Activated CD4-positive, alpha-beta memory T cell treated with anti-CD3 and anti-CD28 coated beads for 36 hours (primary cell): ENCODE measurements at places on chromosomes 7 and 10. TPM values are rescaled to one million over a fixed set of nuclear protein-coding genes. Genes with fewer than 3 reads are reported as not detected.

Gene SSC4D
- total RNA-seq = 0.81 TPM

Gene SFXN2
- total RNA-seq = 14.7 TPM

Gene MBL2
- total RNA-seq = not detected

Gene UPK3BL1
- 9.0 TPM for total RNA-seq

Gene VAX1
- not detected for total RNA-seq

Gene PRSS37
- total RNA-seq = not detected

Gene CDH23
- total RNA-seq = 2.6 TPM

Gene IFIT3
- 14.7 TPM for total RNA-seq

GRCh38 chr10:10938676-10939075 is 79.0 kb upstream of the CELF2 start:
- no peaks in the 10 kb centered on the region for H3K4me1 ChIP-seq
- DNase-seq = no peak

GRCh38 chr10:70560511-70560941 is 42.0 kb downstream of the PRF1 start:
- H3K4me1 ChIP-seq = peaks cover 11% of the 10 kb centered on the region
- H3K36me3 ChIP-seq = no peaks in the 10 kb centered on the region
- no peaks in the 10 kb centered on the region for H3K27me3 ChIP-seq
- DNase-seq = no peak

DNA sequence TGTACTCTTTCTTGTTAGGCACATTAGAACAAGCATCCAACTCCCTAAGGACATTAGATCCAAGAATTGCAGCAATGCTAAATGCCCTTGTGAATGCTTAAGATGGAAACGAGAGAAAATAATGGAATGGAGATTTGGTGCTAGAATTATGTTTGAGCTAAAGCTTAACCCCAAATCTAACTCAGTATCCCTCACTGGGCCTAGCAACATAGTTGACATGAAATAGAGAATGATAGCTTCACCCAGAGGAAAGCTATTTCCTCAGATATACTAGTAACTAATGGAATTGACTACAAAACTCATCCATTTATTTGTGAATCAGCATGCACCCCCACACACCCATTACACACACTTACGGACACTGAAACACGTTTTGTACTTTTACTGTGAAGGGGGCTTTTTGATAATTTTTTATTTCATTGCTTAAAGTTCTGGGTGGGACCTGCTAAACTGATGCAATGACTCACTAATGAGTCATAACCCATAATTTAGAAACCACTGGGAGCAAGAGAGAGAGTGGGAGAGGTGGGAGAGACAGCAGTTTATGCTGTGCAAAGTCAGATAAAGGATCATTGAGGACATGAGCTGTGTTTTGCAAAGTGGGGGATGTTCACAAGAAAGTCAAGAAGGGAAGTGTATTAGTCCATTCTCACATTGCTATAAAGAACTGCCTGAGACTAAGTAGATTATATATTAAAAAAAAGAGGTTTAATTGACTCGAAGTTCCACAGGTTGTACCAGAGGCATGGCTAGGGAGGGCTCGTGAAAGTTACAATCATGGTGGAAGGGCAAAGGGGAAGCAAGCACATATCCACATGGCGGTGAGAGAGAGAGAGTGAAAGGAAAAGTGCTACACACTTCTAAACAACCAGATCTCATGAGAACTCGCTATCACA is 382.7 kb downstream of the SFMBT2 start:
- H3K27ac ChIP-seq = no peak overlapping the region
- DNase-seq = no peak
- no peaks in the 10 kb centered on the region for H3K36me3 ChIP-seq
- H3K27me3 ChIP-seq = no peaks in the 10 kb centered on the region

- H3K4me3 ChIP-seq = no peak overlapping the region
- H3K27ac ChIP-seq = no peak overlapping the region
- no peaks in the 10 kb centered on the region for H3K36me3 ChIP-seq
- H3K4me1 ChIP-seq = no peaks in the 10 kb centered on the region
These were observed 64.4 kb upstream of the HECTD2 start for GRCh38 chr10:91345716-91346115.

- no peak overlapping the region for H3K4me3 ChIP-seq
- peaks cover 2% of the 10 kb centered on the region for H3K27me3 ChIP-seq
- no peak for DNase-seq
- H3K36me3 ChIP-seq = peaks cover 13% of the 10 kb centered on the region
These were observed 23.4 kb downstream of the JAZF1 start for GRCh38 chr7:28157076-28157745.

- H3K27ac ChIP-seq = no peak overlapping the region
- H3K27me3 ChIP-seq = peaks cover 3% of the 10 kb centered on the region
- H3K36me3 ChIP-seq = no peaks in the 10 kb centered on the region
- H3K4me1 ChIP-seq = no peaks in the 10 kb centered on the region
- H3K4me3 ChIP-seq = no peak overlapping the region
These were observed 494.8 kb downstream of the PARD3 start for GRCh38 chr10:34320265-34320664.

GRCh38 chr7:48088559-48089045 is 463 bp upstream of the UPP1 start:
- no peak for DNase-seq
- no peaks in the 10 kb centered on the region for H3K27me3 ChIP-seq
- H3K27ac ChIP-seq = peak overlapping the region; percentile 91
